Sigmoid colon (tissue), 7 donors: ENCODE measurements at places on chromosomes 5 and 9. TPM values are rescaled to one million over a fixed set of nuclear protein-coding genes. Genes with fewer than 3 reads are reported as not detected.

- peak; percentile 86 for DNase-seq
These were observed 57.1 kb downstream of the GALNT12 start for GRCh38 chr9:98864281-98865174.

GRCh38 chr9:38061326-38061977 is 7.6 kb downstream of the SHB start:
- DNase-seq = peak; percentile 53

- DNase-seq = no peak
These were observed 61.5 kb downstream of the LNPEP start for GRCh38 chr5:96997265-96997859.

DNA sequence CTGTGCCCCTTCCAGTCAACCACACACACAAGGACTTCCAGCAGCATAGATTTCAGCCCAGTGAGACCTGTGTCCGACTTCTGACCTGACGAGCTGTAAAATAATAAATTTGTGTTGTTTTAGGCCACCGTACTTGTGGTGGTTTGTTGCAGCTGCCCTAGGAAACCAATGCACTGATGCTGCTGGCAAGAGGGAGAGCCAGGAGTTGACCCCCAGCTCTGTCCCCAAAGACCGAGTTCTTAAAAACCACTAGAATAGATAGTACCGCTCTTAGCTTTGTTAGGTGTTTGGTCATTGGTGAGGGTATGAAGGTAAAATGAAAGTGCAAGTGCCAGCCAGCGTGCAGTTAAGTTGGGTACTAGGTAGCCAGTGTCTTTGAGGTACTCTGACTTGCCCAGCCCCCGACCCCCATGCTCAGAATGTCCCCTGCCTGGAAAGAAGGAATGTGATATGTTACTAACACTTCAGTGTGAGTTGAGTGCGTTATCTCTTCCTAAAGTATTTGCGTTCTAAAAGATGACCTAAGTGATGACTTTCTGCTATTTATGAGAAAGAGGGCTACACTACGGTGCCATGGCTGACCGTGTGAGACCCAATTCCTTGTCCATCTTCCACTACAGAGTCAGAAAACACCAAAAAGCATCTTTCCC is 185.6 kb downstream of the AOPEP start:
- DNase-seq = no peak

DNA sequence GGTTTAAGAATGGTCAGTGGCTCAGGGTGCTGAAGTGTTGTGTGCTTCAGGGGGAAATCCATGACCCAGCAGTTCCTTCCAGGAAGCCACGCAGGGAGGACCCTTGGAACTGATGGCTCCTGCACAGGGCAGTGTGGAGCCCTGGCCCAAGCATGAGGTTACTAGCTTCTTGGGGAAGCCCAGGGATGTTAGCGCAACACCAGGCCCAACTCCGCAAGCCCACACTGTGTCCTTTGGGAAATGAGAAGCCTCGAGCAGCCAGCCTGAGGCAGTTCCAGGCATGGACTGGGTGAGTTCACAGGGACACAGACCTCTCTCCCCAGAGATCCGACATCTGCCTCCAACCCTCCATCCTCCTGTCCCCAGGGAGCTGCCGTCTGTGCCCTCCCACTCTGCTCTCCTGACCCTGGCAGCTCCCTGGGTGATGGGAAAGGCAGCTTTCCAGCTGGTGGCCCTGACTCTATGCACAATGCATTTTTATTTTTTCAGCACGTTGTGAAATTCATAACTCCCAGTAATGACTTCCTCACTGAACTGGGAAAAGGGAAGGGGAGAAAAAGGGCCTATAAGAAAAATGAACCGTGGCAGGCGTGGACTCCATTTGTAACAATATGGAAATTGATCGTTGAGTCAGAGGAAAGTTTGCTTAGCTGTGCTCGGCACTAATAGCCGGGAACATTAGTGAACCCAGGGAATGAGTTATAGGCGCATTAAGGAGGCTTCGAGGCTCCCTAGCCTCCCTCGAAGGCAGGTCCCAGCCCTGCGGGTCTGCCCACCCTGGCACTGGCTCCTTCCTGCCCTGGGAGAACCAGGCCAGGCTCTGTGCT is 34.1 kb downstream of the LMX1B start:
- DNase-seq = no peak

- no peak for DNase-seq
These were observed 50.1 kb downstream of the SLC1A3 start for GRCh38 chr5:36656556-36656955.

- no peak for DNase-seq
These were observed 139.7 kb upstream of the PITX1 start for GRCh38 chr5:135173662-135174290.

GRCh38 chr5:95900383-95900958 is 61.2 kb downstream of the ELL2 start:
- peak; percentile 71 for DNase-seq

GRCh38 chr5:118144540-118144939 is 843.8 kb downstream of the DTWD2 start:
- DNase-seq = no peak

DNA sequence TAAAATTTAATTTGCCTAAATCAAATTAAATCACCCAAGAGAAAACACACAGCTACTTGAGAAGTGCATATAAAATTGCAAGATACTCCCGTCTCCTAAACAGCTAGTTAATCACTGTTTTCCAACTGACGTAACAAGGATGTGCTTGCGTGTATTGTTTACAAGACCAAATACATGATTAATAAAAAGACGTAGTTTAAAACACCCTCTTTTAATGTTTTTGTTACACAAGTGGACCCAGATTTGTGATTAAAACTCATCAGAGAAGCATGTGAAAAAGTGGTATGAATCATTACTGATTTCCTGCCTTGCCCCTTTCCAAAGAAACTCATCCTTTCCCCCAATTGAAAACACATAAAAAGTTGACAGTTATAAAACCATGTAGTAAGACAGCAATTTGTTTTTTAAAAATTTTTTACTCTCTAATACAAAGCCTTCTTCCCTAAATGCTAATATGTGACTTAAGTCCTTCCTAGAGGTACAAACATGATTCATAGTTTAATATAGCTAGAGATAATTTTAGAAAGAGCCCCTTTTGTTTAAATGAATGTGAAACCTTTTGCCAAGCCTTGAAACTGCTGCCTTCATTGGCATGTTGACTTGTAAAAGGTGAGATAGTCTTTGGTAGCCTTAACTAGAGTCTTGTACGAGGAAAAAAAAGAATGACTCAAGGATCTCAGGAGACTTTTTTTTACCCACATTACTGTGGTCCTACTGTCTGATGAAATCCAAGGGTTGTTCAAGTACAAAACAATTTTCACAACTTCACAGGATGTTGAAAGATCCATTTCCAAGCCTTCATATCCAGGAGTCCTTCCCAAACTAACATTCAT is 61.4 kb upstream of the FST start:
- DNase-seq = no peak

DNA sequence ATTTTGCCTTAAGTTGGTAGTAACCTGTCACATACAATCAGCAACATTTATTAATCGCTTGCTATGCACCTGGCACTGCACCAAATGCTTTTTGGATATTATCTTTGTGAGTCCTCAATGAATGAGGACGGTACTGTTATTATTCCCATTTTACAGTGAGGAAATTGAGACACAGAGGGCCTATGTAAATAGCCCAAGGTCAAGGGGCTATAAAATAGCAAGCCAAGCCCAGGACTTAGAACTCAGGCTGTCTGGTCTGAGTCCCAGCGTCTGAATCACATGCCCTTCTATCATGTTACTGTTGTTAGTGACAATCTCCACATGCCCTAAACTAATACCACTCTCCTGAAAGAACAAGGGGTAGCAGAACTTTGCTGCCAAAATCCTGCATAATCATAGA is 60.0 kb downstream of the ERAP1 start:
- no peak for DNase-seq

DNA sequence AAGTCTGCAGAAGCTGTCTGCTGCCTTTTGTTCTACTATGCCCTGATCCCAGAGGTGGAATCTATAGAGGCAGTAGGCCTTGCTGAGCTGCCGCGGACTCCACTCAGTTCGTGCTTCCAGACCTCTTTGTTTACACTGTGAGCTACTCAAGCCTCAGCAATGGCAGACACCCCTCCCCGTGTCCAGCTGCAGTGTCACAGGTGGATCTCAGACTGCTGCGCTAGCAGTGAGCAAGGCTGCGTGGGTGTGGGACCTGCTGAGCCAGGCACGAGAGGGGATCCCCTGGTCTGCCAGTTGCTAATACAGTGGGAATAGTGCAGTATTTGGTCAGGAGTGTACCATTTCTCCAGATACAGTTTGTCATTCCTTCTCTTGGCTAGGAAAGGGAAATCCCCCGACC is 99.6 kb downstream of the SLCO4C1 start:
- peak; percentile 25 for DNase-seq

DNA sequence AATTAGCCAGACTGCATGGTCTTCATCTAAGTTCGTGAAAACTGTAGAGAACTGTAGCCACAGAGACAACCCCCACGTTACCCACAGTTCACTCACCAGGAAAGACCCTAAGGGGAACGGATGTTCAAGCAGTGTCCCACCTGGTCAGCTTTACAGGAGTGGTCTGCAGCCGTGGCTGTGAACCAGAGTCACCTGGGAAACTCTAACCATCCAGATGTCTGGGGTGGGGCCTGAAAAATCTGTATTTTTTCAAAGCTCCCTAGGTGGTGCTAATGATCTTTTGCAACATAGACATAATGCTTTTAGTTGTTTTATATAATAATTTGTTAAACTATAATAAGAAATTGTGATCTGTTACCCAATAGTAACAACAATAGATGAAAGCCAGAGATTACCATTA is 47.7 kb upstream of the ANGPTL2 start:
- DNase-seq = peak; percentile 25

- DNase-seq = no peak
These were observed 276.3 kb downstream of the SAXO1 start for GRCh38 chr9:18756712-18757125.

GRCh38 chr5:140054086-140054689 is 11.1 kb upstream of the NRG2 start:
- no peak for DNase-seq

DNA sequence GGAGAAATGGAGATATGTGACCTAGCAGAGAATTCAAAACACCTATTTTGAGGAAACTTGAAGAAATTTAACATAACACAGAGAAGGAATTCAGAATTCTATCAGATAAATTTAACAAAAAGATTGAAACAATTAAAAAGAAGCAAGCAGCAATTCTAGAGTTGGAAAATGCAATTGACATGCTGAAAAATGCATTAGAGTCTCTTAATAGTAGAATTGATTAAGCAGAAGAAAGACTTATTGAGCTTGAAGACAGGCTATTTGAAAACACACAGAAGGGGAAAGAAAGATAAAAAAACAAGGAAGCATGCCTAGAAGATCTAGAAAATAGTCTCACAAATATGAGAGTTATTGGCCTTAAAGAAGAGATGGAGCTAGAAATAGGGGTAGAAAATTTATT is 87.8 kb upstream of the SLC1A1 start:
- DNase-seq = no peak

- DNase-seq = no peak
These were observed 45.3 kb upstream of the SIL1 start for GRCh38 chr5:139243425-139243970.

The RAD50 gene
- 29.5 TPM for total RNA-seq

The C8G gene
- total RNA-seq = not detected

The RGS7BP gene
- 1.1 TPM for total RNA-seq

The CCDC152 gene
- 0.41 TPM for total RNA-seq

The POU5F2 gene
- total RNA-seq = 2.5 TPM

The ANKRD18B gene
- not detected for total RNA-seq

The PDCD1LG2 gene
- 2.5 TPM for total RNA-seq

The STKLD1 gene
- total RNA-seq = 2.1 TPM

The SLC4A9 gene
- not detected for total RNA-seq
